A549 treated with GW870086 at 1 μM for 4 hours (cell line): ENCODE measurements at places on chromosomes 5 and 9. TPM values are rescaled to one million over a fixed set of nuclear protein-coding genes. Genes with fewer than 3 reads are reported as not detected.

The OR1J2 gene
- total RNA-seq = not detected in 5 replicates

The BARHL1 gene
- total RNA-seq = not detected in 5 replicates

The ZNF618 gene
- total RNA-seq = 7.6 to 11.8 TPM (median 10.5 TPM) in 5 replicates

The ALAD gene
- total RNA-seq = 11.5 to 16.5 TPM (median 15.3 TPM) in 5 replicates

The CCL28 gene
- total RNA-seq = 0.07 to 0.23 TPM (median 0.13 TPM) in 5 replicates

The TOR4A gene
- 19.3 to 29.7 TPM (median 27.9 TPM) in 5 replicates for total RNA-seq

The TSSK1B gene
- total RNA-seq = not detected in 5 replicates

The SLC34A1 gene
- total RNA-seq = not detected in 5 replicates

The KIF12 gene
- 1.5 to 2.3 TPM (median 2.0 TPM) in 5 replicates for total RNA-seq

The DAB2 gene
- total RNA-seq = 6.9 to 9.2 TPM (median 8.5 TPM) in 5 replicates

The PCDHA11 gene
- 0.06 to 0.96 TPM (median 0.11 TPM) in 5 replicates for total RNA-seq

The NEUROG1 gene
- not detected in 5 replicates for total RNA-seq

The ANKRD18A gene
- total RNA-seq = 5.6 to 13.3 TPM (median 9.8 TPM) in 5 replicates

The FSTL4 gene
- 4.0 to 5.1 TPM (median 4.5 TPM) in 5 replicates for total RNA-seq

The CER1 gene
- not detected in 5 replicates for total RNA-seq

The RASGEF1C gene
- 0.09 to 0.16 TPM (median 0.10 TPM) in 4 of 5 replicates, not detected in the other for total RNA-seq

The PCDHB2 gene
- 3.3 to 4.1 TPM (median 3.4 TPM) in 5 replicates for total RNA-seq

The SLC1A1 gene
- 0.79 to 1.5 TPM (median 1.3 TPM) in 5 replicates for total RNA-seq

The ZFP37 gene
- total RNA-seq = 1.3 to 2.5 TPM (median 2.0 TPM) in 5 replicates

The INSL4 gene
- 16.5 to 21.2 TPM (median 17.9 TPM) in 5 replicates for total RNA-seq

The PCDHB9 gene
- 0.05 TPM in 1 of 5 replicates, not detected in the others for total RNA-seq
